ENCODE measurements at places on chromosomes 5 and 9.

DNA sequence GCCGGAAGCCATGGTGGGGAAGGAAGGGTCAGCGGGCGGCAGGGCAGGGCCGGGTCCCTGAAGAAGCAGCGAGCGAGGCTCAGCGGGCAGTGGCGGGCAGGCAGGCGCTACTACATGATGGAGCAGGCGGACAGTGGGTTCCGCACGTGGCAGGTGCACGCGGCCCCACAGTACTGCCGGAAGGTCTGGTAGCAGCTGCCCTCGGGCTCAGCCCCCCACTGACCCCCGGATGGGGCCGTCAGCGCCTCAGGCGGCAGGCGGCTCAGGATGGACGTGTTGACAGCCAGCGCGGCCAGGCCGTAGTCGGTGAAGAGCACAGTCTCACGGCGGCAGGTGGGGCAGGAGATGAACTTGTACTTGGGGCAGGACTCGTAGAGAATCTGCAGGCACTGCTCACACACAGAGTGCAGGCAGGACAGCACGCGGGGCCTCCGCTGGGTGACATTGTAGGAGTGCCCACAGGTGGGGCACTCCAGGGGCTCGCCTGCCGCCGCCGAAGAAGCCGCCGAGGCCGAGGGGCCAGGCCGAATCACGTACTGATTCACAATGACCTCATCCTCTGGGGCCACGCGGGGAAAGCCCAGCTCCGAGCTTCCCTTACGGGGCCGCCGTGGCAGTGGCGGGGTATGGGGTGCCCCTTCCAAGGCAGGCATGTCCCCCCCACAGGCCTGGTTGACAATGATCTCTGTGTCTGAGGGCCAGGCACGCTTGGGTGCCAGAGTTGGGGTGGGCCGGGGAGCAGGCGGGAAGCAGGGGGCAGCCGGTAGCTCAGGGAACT is 1.5 kb downstream of the RNF208 start:
- DNase-seq: no peak

DNA sequence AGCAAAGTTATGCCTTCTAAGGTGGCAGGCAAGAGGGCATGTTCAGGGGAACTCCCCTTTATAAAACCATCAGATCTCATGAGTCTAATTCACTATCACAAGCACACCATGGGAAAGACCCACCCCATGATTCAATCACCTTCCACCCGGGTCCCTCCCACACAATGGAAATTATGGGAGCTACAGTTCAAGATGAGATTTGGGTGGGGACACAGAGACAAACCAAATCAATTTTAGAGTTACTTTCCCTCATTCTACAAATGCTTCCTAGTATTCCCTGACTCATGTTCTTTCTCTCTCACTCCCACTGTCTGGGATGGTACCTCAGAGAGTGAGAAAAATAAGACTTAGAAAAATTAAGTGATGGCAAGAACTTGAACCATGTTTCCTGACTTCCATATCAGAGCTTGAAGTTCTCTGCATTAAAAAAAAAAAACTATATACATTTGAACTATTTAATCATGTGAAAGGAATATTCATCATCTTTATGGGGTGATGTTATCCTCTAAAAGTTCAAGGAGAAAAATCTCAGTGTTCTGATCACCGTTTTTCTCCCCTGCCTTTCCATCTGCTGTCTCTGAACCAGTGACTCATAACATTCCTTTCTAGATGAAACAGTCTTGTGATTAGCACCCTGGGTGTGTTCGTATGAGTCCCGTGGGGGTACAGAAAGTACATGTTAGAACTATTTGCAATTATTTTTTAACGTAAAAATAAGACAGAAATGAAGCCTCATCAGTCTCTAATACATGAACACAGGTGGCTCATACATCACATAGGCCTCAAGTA is 282.9 kb downstream of the SLF1 start:
- no peak for DNase-seq

DNA sequence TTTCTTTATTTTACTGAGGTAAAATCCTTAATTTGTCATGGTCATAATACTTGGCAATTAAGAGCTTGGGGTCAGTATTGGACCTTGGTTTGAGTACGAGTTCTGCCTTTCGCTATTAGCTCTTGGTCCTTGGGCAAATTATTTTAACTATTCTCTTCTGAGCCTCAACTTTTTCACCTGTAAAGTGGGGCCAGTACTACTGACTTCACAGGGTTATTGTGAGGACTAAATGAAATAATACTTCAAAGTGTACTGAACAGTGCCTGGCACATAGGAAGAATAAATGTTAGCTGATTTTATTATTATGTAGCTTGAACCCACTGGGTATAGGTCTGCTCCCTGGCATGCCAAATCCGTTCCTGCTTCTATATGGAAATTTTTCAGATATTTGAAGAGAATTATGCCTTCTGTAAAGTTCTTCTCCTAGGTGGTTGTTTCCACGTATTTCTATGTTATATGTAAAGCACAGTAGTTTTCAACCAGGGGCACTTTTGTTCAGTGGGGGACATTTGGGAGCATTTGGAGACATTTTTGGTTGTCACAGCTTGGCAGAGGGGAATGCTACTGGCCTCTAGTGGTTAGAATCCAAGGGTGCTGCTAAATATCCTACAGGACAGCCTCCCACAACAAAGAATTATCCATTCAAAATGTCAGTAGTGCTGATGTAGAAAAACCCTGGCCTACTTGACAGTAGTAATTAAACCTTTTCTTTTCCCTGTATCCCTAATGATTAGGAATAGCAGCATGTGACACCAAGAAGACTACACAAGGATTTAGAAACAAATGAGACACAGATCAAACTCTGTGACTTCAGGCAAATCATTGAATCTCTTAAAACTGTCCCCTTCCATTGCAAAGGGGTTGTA is 4.5 kb downstream of the RCL1 start:
- no peak for DNase-seq

- DNase-seq: peak; percentile 13
Measured at GRCh38 chr5:137696481-137696880, 39.4 kb downstream of the KLHL3 start.

DNA sequence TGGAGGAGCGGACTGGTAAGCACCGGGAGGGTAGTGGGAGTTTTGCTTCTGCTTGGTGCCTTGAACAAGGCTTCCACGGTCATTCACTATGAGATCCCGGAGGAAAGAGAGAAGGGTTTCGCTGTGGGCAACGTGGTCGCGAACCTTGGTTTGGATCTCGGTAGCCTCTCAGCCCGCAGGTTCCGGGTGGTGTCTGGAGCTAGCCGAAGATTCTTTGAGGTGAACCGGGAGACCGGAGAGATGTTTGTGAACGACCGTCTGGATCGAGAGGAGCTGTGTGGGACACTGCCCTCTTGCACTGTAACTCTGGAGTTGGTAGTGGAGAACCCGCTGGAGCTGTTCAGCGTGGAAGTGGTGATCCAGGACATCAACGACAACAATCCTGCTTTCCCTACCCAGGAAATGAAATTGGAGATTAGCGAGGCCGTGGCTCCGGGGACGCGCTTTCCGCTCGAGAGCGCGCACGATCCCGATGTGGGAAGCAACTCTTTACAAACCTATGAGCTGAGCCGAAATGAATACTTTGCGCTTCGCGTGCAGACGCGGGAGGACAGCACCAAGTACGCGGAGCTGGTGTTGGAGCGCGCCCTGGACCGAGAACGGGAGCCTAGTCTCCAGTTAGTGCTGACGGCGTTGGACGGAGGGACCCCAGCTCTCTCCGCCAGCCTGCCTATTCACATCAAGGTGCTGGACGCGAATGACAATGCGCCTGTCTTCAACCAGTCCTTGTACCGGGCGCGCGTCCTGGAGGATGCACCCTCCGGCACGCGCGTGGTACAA is 556 bp downstream of the PCDHGC3 start:
- no peak for DNase-seq

- peak; percentile 8 for DNase-seq
Measured at GRCh38 chr9:84781458-84781857, 111.9 kb downstream of the NTRK2 start.

DNA sequence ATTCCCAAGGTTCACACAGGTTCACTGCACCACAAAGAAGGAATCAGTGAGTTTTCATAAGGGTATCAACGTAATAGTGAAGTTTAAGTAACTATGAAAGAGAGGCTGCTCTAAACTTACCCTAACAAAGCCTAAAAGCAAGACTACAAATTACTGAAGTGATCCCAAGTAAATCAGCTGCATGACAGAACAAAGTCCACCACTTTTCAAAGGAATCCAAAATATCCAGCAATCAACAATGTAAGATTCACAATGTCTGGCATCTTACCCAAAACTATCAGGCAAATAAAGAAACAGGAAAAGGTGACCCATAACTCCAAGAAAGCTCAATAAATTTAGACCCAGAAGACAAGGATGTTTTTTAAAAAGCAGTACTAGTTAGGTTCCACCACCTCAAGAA is 70.1 kb downstream of the GNAQ start:
- no peak for DNase-seq

GRCh38 chr9:21777701-21778100 is 24.7 kb upstream of the MTAP start:
- DNase-seq: no peak

DNA sequence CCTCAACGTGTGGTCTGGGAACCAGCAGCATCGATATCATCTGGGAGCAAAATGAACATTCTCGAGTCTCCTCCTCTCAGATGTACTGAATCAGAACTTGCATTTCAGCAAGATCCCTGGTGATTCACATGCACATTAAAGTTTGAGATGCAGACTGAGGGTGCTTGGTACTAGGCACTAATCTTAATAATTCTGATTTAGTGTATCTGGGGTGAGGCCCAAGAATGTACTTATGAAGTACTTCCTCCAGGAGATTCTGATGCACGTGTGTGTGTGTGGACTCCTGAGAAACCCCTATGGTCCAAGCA is 56.2 kb upstream of the EQTN start:
- no peak for DNase-seq

- no peak for DNase-seq
Measured at GRCh38 chr5:150690760-150691159, 10.1 kb downstream of the RBM22 start.

DNA sequence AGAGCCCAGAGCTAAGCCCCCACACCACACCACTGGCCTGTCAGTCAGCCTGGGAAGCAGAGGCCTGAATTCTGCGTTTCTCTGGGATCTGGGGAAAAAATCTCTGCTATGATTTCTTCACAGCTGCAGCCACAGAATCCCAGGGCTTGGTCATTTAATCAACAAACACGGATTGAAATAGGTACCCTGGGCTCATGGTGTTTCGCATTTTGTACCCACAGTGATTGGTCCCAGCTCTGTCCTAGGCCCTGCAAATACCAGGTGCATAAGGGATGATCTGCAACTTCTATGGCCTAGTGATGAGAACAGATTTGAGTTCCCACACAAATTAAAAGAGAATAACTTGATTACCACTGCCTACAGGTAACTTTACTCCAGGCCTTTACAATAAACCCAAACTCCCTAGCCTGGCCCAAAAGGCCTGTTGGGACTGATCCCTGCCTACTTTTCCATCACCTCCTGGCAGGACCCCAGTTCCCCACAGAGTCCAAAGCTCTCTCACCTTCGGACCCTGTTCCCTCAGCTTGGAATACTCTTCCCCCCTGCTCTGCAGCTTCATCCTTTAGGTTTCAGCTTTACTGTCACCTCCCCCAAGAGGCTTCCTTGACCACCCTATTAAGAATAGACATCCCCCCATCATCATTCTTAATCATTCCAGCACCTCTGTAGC is 14.7 kb upstream of the SAP30L start:
- DNase-seq: no peak

GRCh38 chr9:113508111-113508749 is 44.7 kb downstream of the RGS3 start:
- no peak for DNase-seq

DNA sequence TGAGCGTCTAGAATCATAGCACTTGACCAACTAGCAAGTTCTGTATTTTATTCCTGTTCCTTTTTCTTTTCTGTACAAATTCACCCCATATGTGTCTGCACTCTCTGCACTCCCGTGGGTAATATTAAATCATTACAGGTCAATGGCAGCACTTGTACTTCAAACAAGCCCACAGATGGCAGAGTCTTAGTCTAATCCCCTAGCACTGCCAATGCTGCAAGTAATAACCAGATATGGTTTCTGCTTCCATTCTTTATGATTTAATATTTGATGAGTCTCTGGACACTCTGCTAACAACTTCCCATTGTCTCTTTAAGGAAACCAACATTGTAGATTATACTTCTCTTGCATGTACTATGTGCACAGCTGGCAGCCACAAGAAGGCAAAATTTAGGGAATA is 343.8 kb upstream of the CHD1 start:
- DNase-seq: no peak

- no peak for DNase-seq
Measured at GRCh38 chr9:1748407-1748806, 266.7 kb upstream of the SMARCA2 start.

DNA sequence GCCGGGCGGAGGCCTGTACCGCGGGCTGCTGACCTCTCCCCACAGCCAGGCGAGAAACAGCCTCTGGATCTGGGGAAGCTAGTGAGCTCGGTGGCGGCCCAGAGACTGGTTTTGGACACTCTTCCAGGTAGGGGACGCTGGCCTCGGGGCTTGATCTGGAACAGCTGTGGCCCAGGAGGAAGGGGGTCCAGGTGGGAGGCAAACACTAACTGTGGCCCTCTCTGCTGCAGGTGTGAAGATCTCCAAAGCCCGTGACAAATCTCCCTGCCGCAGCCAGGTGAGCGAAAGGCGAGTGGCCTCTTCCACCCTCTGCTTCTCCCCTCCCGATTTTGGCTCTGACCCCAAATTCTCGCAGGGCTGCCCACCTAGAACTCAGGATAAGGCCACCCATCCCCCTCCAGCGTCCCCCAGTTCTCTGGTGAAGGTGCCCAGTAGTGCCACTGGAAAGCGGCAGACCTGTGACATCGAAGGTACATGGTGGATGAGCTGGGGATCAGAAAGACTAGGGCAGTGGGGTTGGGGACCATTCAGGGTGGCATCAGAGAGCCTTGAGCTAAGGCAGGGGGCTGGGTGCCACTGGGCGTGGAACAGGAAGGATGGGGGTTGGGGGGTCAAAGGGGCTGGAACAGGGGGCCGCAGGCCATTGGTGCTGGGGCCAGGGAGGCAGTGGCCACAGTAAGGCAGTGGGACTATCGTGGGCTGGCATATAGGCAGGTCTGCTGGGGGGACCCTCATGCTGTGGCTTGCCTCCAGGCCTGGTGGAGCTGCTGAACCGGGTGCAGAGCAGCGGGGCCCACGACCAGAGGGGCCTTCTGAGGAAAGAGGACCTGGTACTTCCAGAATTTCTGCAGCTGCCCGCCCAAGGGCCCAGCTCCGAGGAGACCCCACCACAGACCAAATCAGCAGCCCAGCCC is 12.9 kb upstream of the SLC34A1 start:
- no peak for DNase-seq

DNA sequence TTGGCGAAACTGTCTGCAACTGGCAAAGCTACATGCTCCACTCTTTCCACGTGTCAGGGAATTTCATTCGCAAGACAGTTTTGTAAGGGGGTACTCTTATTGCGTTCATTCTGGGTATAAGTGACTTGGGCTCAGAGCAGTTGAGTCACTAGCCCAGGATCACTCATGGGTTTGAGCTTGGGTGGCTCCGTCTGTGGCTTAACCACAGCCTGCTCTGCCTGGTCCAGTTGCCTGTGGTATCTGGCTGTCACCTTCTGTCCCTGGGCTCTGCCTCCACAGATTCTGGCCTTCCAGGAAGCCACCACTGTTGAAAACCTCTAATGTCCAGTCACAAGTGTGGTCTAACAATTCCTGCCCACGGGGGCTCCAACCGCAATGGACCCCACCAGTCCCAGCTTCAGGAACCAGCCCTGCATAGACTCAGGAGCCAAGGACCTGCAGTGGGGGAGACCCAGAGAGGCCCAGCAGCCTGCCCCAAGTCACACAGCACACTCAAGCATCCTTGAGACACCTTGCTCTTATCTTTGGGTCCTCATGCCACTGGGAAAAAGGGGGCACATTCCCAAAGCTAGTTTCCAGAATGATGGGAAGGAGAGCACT is 10.4 kb downstream of the KIF12 start:
- no peak for DNase-seq

GRCh38 chr9:29514336-29514735 is 1941.1 kb upstream of the C9orf72 start:
- DNase-seq: no peak
